ENCODE measurements at places on chromosomes 7 and 10.

- DNase-seq, result peak; percentile 46
Observed at GRCh38 chr10:90289037-90289436, 568.8 kb downstream of the HTR7 start.

- DNase-seq, result no peak
Observed at GRCh38 chr7:144518360-144518759, 114.9 kb upstream of the NOBOX start.

GRCh38 chr10:114573330-114574045 is 84.6 kb downstream of the ABLIM1 start:
- DNase-seq, result no peak

- DNase-seq, result no peak
Observed at GRCh38 chr7:44323381-44324203, 1.8 kb downstream of the CAMK2B start.

DNA sequence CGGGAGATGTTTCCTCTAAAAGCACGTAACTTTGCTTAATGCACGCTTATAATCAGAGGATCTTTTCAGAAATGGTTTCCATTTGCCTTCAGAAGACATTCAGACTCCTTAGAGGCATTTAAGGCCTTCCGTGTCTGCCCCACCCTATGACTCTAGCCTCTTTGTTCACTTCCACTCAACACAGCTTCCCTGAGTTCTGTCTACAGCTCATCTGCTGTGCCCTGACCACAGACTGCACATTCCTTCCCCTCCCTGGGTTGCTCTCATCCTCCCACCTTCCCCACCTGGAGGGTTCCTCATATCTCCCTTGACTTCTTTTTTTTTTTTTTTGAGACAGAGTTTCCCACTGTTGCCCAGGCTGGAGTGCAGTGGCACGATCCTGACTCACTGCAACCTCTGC is 16.6 kb downstream of the FBH1 start:
- DNase-seq, result no peak

GRCh38 chr10:106078895-106079576 is 1085.5 kb downstream of the SORCS1 start:
- DNase-seq, result peak; percentile 64

DNA sequence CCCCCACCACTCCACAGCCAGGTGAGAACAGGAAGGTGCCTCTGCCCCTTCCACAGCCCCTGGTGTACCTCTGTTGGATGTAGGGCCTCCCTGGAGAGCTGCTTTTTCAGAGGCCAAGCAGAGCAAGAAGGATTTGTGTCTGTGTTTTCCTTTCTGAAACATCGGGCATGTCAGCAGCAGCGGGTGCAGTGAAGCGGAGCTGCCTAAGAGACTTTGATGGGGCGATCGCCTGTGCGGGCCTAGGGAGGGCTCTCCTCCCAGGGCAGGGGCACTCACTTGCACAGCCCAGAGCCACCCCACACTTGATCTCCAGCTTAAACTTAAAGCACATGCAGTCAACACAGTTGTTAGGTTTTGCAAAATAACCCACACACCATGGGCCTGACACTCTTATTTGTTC is 324.7 kb downstream of the ACTR3B start:
- DNase-seq, result no peak

GRCh38 chr7:12458520-12459131 is 55.0 kb upstream of the VWDE start:
- DNase-seq, result peak; percentile 43

- DNase-seq, result no peak
Observed at GRCh38 chr10:128046953-128047290, 79.3 kb downstream of the MKI67 start.

DNA sequence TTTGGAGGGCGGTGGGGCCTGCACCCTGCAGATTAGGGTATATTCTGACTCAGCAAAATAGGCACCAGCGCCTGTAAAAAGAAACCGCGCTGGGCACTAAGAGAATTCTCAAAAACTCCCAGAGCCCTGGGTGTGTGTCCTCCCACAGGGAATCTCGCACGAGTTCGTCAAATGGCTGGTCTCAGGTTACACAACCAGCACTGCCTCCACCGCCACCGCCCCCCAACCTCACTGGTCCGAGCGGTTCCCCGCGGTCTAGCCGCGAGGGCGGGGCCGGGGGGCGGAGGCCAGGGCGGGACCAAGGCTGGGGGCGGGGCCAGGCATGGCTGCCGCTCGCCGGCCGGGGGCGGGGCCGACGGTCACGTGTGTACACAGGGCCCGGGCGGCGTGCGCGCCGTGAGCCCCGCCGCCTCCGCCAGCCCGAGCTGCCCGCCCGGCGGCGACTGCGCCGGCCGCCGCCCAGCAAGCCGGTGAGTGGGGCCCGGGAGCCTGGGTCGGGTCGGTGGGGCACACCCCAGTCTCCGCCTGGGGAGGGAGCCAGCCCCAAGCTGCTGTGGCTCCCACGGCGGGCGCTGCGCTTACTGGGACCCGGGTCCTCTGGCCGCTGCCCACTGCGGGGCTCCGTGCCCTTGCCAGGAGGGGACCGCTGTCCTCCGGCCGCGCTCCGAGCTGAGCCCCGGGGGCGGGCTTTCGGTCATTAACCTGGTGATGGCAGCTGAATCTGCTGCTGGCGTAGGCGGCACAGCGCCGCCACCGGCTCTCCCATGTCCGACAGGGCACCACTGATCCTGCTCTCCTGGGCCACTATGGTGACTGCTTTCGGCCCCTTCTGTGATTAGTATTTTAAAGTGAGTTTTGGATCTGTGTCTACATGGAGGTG is at the start of gene GPR146:
TSS of gene GPR146 (plus strand) at position 358 of the 880 bp plus-strand sequence. CDS start 12,970 bp downstream, outside the sequence.
- DNase-seq, result peak; percentile 96

- DNase-seq, result no peak
Observed at GRCh38 chr10:1138529-1138928, 82.3 kb downstream of the WDR37 start.

GRCh38 chr7:130669085-130669700 is 645 bp upstream of the COPG2 start:
- DNase-seq, result peak; percentile 11

- DNase-seq, result no peak
Observed at GRCh38 chr7:91710881-91711280, 169.6 kb downstream of the MTERF1 start.

GRCh38 chr10:93548376-93549071 is 17.9 kb upstream of the FFAR4 start:
- DNase-seq, result peak; percentile 51

DNA sequence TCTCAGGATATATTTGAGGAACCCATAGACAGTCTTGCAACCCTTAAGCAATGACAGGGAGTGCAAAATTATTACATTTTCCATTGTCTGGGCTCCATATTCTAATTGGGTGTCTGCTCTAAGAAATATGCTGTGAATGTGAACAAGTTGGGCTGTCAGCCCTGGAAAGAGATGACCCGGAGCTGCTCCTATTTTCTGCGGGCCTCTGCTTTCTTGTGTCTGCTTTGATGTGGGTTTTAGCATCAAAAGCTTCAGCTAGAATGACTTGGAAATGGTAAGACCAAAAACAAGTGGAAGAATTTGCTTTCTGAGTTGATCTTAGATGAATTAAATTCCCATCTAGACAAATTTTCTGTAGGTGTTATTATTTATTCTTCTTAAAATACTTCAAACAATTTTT is 343.6 kb upstream of the IGFBP3 start:
- no peak for DNase-seq

DNA sequence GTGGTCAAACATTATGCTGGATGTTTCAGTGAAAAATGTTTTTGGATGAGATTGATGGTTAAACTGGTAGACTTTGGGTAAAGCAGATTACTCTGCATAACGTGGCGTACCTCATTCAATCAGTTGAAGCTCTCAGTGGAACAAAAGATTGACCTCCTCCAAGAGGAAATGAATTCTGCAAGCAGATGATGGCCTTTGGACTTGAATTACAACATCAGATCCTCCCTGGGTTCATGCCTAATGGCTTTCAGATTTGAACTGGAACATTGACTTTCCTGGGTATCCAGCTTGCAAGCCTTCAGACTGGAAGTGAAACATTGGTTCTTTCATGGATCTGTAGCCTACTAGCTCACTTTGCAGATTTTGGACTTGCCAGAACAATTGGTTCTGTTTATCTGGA is 169.3 kb upstream of the MALRD1 start:
- DNase-seq, result no peak

DNA sequence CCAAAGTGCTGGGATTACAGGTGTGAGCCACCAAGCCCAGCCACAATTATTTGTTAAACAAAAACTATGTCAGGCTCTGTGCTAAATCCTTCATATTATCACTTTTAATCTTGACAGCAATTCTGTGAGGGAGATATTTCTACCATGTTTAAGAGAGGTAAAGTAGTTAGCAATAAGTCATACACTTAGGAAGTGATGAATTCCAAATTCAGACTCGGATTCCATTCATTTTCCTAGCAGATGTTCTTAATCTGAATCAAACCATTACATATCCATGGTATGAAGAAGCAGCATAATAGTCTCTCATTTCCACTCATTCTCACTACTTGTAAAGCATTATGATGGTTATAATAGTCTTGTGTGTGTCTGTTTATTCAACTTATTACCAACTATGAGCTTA is 2.9 kb upstream of the CD36 start:
- no peak for DNase-seq

DNA sequence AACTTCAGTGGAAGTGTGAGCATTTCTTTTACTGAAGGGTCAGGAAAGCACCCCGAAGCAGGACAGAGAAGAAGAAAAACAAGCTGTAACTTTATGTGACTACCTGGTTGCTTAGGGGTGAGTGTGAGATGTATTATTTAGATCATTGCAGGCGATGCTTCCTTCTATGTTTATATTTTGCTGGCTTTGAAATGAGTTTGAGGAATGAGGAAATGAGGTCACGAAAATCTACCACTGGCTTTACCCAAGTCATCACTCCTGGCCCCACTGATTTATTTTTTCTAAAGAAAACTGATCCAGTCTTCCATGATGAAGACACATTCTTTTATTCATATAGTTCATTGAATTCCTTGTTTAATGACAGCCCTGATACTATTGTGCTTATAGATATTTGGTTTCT is 716.6 kb upstream of the FZD8 start:
- DNase-seq, result peak; percentile 55

GRCh38 chr10:80532571-80532970 is 5.1 kb upstream of the SH2D4B start:
- no peak for DNase-seq

- DNase-seq, result no peak
Observed at GRCh38 chr10:79350407-79351154, 3.3 kb downstream of the PPIF start.

DNA sequence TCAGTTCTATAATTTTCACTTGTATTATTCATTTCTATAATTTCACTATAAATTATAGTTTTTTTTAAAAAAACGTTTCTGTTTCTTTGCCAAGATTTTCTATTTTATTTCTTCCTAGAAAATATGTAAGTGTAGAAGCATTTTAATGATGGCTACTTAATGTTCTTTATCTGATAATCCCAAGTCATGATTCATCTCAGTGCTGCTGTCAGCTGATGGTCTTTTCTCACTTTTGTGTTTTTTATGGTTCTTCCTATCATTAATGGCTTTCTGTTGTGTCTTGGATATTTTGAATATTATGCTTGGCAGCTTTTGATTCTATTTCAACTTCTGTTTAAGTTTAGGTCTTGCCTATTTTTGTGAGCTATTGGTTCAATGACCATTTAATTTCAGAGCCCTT is 268.6 kb downstream of the BAMBI start:
- peak; percentile 43 for DNase-seq

DNA sequence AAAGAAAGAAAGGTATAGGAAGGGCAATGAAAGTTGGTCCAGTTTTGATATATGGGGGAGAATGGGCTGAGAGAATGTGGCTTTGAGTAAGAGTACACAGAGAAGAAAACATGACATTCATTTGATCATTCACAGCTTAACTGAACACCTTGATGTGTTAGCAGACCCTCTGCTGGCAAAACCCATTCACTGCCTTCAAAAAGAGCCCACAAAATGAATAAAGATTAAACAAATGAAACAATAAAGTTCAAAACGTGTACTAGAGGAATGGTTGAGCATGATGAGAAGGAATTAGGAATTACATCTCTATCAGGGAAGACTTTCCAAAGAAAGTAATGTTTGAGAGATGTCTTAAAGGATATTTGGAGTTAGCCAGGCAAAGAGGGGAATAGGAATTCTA is 2.1 kb downstream of the WEE2 start:
- no peak for DNase-seq

DNA sequence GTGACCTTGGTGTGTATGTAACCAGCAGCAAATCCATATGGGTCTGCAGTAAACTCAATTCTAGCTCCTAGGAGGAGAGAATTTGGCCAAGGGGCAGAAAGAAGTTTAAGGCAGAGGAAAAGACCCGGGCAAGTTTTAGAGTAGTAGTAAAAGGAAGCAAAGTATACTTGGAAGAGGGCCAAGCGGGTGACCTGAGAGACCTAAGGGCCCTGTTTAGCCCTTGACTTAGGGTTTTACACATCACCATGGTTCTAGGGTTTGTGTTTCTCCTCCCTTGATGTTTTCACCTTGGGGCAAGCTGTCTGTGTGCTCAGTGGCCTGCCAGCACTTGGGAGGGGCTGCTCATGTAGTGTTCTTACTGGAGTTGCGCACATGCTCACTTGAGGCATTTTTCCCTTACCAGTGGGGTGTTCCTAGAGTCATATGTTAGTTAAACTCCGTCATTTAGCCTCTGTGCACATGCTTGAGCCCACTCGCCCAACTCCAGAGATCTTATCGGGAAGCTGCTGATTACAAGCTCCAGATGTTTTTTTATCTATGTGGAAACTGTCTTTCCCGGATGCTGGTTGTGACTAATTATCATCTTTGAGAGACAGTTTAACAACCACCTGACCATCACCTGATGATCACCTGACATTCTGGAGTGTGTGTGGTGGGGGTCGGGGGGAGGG is 137.6 kb upstream of the PRSS1 start:
- peak; percentile 52 for DNase-seq

DNA sequence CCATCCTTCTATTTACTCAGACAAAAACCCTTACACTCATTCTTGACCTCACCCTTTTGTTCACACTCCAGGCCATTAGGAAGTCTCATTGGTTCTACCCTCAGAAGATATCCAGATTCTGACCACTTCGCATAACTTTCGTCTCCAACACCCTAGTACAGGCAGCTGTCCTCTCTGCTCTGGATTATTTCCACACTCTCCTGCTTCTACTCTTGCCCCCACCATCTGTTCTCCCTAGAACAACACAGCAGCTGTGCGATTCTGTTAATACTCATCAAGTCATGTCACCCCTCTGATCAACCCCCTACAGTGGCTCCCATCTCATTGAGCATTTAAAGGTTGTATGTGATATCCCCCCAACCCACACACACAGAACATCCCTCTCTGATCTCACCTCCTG is 15.5 kb upstream of the TRIL start:
- DNase-seq, result no peak

- peak; percentile 8 for DNase-seq
Observed at GRCh38 chr7:11026452-11027359, 53.0 kb downstream of the PHF14 start.

DNA sequence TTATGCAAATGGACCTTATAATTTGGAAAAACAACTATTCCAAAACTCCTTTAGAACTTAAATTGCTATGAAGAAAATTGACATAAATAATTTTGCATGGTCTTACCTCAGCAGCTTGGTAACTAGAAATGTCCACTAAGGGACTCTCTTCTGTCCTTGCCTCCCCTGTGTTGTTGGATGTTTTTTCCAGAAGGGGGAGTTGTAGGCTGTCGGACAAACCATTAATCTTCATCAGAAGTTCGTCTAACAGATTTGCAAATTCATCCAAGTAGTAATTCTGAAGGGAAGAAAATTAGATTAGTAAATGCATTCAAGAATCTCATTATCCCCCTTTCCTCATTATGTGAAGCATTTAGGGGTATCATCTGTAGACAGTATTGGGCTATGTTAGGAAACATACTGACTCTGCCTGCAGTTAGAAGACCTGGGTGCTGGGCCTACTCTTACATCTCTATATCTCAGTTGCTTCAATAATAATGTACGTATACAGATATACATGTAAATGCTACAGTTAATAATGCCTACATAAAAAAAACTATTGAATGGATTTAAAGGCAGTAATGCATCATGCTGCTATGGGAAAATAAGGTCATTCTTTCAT is 155.6 kb downstream of the PKD1L1 start:
- DNase-seq, result peak; percentile 68

GRCh38 chr10:31146491-31147209 is 115.0 kb upstream of the ZNF438 start:
- peak; percentile 86 for DNase-seq
